ENCODE measurements at places on chromosomes 11 and 22.

- no peak for DNase-seq
These were observed 4.4 kb upstream of the IGLL5 start for GRCh38 chr22:22883090-22883727.

GRCh38 chr11:43130616-43131015 lies 181.2 kb upstream of the API5 start:
- DNase-seq, result peak; percentile 55

DNA sequence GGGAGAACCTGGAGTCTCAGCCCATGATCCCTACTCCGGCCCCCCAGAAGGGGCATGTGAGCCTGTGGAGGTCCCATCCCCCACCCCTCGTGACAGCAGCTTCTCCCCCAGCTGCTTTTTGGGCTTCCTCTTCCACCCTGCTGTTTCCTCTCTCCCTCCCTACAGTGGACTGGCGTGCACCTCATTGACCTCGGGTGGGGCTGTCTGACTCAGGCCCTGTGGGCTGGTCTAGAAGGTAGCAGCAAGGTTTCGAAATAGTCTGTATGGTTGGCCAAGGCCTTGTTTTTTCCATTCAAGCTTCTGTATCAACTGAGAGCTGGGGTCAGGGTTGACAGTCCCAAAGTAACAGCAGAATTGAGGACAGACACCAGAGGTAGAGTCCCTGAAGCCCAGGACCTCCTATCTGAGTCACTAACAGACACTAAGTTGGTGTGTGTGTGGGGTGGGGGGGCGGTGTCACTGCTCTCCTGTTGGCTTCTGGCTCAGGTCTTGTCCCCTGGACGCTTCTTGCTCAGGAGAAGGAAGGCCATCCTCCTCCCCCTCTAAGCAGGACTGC lies 7.7 kb downstream of the SLC37A2 start:
- no peak for DNase-seq

DNA sequence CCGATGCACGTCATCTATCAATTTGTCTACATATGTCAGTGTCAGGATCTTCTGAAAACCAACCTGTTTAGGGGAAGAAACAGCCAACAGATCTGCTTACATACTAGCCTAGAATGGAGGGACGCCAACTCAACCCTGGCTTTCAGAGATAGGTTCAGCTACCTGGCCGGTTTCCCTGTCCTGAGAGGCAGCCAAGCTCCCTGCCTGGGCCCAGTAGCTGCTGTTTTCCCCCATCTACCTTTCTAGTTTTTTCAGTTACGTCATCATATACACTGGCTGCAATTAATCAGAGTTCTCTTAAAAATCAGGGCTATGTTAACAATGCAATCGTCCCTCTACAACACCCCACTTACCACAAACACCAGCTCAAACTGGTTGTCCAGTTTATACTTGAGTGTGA lies 1.0 kb downstream of the SRPRA start:
- DNase-seq, result no peak

- DNase-seq, result no peak
These were observed 3.4 kb downstream of the MS4A10 start for GRCh38 chr11:60788401-60789125.

DNA sequence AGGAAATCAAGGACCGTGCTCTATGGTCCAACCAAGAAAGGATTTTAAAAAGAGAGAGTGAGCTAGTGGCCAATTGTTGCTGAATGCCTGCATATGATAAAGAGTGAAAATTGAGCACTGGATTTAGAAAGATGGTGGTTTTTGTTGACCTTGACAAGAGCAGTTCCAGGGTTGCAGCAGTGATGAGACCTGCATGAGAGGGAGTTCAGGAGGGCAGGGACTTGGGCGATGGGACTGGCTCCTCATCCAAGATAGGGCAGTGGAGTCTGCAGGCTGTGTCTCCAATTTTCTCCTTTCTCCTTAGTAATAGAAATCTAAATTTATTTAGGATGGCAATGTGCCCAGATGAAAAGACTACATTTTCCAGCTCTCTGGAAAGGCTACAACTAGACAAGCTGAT lies 94.0 kb upstream of the B3GAT1 start:
- no peak for DNase-seq

- no peak for DNase-seq
These were observed 1.4 kb downstream of the FAM111A start for GRCh38 chr11:59144096-59144495.

GRCh38 chr22:25334162-25334490 lies 114.7 kb downstream of the CRYBB2 start:
- DNase-seq, result peak; percentile 78

GRCh38 chr11:64753019-64753379 lies 6.8 kb downstream of the PYGM start:
- DNase-seq, result no peak

- DNase-seq, result no peak
These were observed 38.5 kb upstream of the NFRKB start for GRCh38 chr11:129933891-129934290.

DNA sequence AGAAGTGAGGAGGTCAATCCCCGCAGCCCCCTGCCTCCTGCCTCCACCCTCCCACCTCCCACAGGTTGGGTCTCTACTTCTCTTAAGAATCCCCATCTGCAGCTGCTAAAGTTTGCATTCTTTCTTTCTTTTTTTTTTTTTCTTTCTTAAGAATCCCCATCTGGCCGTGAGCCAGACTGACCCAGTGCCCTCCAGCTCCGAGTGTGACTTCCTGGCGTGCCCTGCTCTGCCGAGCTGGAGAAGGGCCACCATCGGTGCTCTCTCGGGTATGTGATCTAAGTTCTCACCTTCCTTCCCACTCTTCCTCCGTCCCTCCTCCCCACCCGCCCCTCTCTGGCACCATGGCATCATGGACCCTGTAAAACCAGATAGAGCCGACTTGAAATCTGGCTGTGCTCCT lies 66.7 kb upstream of the LMO1 start:
- DNase-seq, result peak; percentile 45

GRCh38 chr11:103499710-103500340 lies 390.6 kb downstream of the DYNC2H1 start:
- no peak for DNase-seq

DNA sequence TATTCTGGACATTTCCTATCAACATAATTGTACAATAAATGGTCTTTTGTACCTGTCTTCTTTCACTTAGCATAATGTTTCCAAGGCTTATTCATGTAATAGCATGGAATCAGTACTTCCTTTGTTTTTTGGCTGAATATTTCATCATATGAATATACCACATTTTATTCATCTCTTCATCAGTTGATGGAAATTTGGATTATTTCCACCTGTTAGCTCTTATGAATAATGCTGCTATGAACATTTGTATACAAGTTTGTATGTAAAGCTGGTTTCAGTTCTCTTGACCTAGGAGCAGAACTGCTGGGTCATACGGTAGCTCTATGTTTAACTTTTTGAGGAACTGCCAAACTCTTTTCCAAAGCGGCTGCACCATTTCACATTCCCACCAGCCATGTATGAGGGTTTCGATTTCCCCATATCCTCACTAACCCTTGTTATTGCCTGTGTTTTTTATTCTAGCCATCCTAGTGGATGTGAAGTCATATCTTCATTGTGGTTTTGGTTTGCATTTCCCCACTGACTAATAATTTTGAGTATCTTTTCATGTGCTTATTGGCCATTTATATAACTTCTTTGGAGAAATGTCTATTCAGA lies 20.9 kb downstream of the EXT2 start:
- no peak for DNase-seq

DNA sequence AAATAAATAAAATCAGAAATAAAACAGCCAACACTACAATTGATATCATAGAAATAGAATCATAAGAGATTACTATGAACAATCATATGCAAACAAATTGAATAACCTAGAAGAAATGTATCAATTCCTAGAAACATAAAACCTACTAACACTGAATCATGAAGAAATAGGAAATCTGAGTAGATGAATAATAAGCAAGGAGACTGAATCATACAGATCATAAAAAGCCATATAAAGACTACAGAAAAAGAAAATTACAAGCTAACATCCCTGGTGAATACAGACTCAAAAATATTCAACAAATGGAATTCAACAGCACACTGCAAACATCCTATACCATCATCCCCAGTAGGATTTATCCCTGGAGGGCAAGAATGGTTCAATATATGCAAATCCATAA lies 135.6 kb downstream of the SBF2 start:
- DNase-seq, result no peak

- no peak for DNase-seq
These were observed 9.8 kb downstream of the THAP12 start for GRCh38 chr11:76371170-76371569.

GRCh38 chr11:76640501-76640900 lies 30.0 kb downstream of the LRRC32 start:
- peak; percentile 46 for DNase-seq

GRCh38 chr22:26656891-26657851 lies at the start of gene MIAT:
Gene MIAT (plus strand): TSS chr22:26657588.
- peak; percentile 89 for DNase-seq

GRCh38 chr11:92329646-92330045 lies 105.0 kb downstream of the FAT3 start:
- DNase-seq, result no peak

DNA sequence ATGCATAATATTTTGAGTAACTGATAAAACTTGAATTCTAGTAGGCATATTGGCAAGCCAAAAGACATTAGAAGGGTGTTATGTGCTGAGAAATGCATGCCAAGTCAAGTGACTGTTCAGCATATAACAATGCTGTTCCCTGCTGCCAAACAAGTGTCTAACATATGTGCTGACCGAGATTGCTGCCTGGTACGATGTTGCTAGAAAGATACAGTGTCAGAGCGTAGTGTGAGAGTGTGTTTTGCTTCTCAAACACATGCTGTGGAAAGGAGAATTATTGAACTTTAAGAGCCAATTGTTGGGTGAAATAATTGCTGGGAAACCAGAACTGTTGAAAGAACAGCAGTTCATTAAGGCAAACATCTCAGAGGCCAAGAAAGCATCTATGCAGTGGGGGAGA lies 71.3 kb upstream of the GRIA4 start:
- peak; percentile 2 for DNase-seq

DNA sequence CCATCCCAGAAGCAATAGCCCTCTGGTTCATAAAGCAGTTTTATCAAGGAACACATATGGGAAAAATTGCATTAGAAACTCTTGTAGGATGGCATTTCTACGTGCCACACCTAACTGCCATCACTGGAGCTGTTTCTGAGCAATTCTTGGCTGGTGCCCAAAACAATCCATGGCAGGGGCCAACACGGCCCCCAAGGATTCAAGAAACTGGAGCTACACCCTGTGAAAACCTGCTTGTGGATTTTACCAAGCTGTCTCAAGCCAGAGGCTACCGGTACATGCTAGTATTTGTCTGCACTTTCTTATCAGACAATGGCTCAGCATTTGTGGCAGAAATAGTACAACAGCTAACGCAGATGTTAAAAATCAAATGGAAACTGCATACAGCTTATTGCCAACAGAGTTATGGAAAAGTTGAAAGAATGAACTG lies 42.4 kb upstream of the GLYAT start:
- no peak for DNase-seq

DNA sequence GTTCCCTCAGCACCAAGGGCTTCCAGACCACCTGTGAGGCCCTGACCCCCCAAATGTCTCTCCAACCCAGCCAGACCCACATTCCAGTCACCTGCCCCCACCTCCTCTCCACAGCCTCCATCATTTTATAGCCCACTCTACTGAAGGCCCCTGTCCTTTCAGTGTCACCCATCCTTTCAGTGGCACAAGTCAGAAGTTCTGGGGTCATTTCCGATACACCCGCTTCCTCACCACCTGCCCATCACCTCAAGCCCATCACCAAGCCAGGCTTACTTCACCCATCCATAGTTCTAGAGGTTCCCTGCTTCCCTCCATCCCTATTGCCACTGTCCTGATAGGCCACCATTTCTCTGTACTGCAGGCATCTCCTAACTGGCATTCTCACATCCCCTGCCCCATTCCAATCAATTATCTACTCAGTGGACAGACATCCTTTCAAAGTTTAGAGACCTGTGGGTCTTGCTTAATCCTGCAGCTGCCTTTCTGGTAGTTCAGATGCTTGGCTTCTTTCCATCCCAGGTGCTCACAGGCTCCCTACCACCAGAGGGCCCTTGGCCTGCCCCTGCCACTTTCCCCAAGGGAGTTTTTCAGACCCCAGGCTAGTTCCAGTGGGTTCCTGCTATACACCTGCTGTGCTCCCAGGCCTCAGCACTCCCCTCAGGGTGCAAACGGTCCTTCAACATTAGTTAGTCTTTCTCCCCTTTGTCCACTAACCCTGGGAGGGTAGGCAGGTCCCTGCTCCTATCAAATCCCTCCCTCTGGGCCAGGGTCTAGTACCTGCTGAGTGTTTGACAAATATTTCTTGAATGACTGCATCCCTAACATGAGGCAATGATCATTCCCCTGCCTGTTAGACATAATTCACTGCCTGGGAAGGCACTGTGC lies 7.6 kb downstream of the KCNQ1OT1 start:
- DNase-seq, result no peak

GRCh38 chr11:46553814-46554212 lies 40.0 kb downstream of the AMBRA1 start:
- no peak for DNase-seq

GRCh38 chr11:122814401-122814800 lies 23.9 kb upstream of the CRTAM start:
- peak; percentile 8 for DNase-seq

GRCh38 chr11:14499178-14499559 lies 442 bp downstream of the COPB1 start:
- peak; percentile 77 for DNase-seq

- no peak for DNase-seq
These were observed 66.2 kb downstream of the THAP12 start for GRCh38 chr11:76314741-76315090.

GRCh38 chr22:47810505-47811500 lies 1048.4 kb downstream of the TBC1D22A start:
- DNase-seq, result peak; percentile 71

- no peak for DNase-seq
These were observed 200.8 kb downstream of the LUZP2 start for GRCh38 chr11:24697522-24698111.

GRCh38 chr11:227824-228379 lies 8.2 kb downstream of the SIRT3 start:
- no peak for DNase-seq

DNA sequence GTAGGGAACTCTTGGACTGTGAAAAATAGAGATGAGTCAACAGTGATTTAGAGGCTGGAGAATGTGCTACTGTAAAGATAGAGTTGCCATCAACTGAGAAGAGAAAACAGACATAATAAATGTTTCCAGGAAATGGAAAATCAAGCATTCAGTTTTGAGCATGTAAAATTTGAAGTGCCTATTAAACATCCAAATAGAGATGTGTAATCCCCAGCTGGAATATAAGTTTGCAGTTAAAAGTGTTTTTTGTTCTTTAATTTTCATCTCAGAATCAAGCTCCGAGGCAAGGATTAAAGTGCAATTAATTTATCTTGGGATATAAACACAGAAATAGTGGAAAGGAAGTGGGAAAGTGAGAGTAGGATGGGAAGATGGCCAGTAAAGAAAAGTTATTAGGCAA lies 666.0 kb upstream of the RAG2 start:
- no peak for DNase-seq

- DNase-seq, result no peak
These were observed 1.4 kb downstream of the UCP2 start for GRCh38 chr11:73981051-73981805.
